Kidney (tissue), 22 donors: ENCODE measurements at places on chromosomes 1 and 21.

DNA sequence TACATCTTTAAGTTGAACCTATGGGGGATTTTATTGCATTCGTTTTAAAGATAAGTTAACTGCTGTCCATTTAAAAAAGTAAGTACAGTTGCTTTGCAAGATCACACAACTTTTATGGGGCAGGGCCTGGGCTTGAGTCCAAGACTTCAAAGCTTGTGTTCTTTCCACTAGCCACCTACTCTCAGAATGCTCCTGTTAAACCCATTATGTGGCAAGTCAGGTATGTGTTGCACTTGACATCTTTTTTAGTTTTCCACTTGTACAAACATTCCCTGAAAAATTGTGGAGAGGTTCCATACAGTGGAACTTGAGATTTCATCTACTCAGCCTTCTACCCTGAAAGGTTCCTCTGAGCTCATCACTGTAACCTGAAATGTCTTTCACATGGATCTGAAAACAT, 235.5 kb upstream of the SGIP1 start:
- no peak for DNase-seq

DNA sequence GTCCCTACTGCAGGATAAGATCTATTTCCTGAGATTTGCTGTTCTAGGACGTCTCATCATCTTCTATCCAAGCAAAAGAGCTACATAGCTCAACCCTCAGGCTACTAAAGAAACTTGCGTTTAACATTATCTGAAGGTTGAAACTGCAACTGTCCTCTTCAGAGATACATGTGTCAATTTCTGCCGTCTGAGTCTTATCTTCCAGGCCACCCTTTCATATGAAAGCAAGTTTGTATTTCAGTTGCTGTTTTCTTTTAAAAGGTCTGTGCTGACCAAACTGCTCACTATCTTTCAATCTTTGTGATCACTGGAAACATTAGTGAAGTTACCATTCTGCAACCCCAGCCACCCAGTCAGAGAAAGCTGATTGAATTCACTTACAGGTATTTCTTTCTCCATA, 108.6 kb upstream of the RAB3GAP2 start:
- DNase-seq, result no peak

DNA sequence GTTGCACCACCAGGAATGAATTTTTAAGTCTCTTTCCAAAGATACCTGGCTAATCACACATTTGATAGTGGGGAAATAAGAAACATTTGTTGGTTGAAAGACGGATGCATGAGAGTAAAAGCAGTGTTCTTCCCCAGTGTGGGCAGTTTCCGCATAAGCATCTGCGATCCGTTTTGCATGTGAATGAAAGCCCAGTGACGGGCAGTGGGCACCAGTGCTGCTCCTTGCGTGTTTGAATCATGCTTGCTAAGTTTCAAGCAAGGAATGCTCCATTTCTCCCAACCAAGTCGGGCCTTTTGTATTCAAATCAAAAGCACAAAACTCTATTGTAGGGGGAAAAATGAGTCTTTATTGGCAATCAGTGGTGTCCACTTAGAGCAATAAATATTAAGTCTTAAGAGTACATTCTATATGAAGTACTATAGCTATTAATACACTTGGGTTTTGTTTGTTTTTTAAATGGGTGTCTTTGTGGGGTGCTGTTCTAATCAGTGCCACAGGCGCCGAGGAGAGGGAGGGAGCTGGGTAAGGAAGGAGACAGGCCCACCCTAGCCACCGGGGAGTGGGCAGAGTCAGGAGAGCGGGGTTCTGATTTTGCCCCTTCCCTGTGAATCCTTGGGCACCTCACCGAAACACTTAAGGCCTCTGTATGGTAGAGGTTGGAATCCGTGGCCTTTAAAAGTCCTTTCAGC, 750 bp upstream of the PTGFRN start:
- no peak for DNase-seq

GRCh38 chr1:160046494-160047110, 14.8 kb upstream of the PIGM start:
- DNase-seq, result no peak

- DNase-seq, result no peak
Observed at GRCh38 chr1:92992054-92992453, 30.8 kb upstream of the DIPK1A start.

DNA sequence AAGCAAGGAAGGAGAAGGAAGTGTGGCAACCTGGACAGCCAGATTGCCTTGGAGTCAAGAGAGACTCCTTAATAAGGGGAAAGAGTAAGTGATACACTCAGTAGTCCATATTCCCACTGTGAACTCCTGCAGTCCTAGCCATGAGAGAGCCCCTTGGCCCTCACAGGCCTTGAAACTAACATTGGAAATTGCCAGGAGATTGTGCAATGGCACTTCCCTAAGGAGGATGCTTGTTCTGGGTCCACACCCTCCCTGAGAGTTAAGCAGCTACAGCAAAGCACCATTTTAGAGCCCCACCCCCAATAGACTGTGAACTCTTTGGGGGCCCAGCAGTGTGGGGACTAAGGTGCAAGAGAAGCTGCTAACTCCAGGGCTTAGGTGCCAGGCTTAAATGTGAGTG, 367.7 kb upstream of the CAMK1G start:
- DNase-seq, result no peak

- peak; percentile 94 for DNase-seq
Observed at GRCh38 chr1:182614796-182615454, 10.7 kb upstream of the RGS16 start.

GRCh38 chr1:10615932-10616671, 141.4 kb downstream of the PEX14 start:
- no peak for DNase-seq

GRCh38 chr1:173925306-173926242, 8.4 kb upstream of the SERPINC1 start:
- no peak for DNase-seq

DNA sequence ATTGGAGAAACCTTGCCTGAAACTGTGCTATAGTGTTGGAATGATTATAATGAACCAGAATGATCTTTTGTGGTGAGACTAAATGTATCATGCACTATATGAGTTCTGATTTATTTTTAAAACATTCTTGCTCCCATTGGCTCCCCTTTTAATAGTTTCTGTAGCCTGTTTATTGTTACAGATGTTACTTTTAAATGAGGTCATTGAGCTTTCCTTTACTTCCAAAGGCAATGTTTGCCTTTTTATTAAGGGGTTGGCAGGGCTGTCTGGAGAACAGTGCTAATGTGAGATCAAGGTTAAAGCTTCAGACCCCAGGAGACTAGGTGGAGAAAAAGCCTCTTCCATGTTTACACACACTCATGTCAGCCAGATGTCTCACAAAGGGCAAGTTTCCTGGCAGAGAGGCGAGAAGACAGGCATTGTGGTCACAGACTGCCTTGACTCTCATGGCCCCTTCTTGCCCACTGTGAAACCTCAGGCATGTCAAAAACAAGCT, 120.6 kb upstream of the RAVER2 start:
- DNase-seq, result no peak

DNA sequence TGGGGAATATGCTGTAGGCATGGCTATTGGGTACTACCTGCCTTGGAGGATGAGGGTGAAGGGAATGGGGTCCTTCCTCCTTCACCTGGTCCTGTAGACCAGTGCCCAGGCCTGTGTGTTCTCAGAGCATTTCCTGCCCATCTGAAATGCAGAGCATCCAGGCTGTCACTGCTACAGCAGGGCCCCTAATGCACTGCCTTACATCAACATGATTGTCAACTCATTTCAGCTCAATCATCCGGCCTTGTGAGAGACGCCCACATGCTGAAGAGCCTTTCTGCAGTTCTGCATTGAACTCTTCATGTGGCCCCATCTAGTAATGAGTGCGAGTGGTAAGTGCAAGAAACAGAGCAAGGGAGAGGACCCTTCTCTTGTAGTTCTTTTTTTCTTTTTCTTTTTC, 39.8 kb upstream of the SRP9 start:
- DNase-seq, result no peak

- no peak for DNase-seq
Observed at GRCh38 chr1:188371295-188371806, 1542.6 kb downstream of the PLA2G4A start.

GRCh38 chr1:75310067-75310466, 175.9 kb downstream of the LHX8 start:
- DNase-seq, result no peak

DNA sequence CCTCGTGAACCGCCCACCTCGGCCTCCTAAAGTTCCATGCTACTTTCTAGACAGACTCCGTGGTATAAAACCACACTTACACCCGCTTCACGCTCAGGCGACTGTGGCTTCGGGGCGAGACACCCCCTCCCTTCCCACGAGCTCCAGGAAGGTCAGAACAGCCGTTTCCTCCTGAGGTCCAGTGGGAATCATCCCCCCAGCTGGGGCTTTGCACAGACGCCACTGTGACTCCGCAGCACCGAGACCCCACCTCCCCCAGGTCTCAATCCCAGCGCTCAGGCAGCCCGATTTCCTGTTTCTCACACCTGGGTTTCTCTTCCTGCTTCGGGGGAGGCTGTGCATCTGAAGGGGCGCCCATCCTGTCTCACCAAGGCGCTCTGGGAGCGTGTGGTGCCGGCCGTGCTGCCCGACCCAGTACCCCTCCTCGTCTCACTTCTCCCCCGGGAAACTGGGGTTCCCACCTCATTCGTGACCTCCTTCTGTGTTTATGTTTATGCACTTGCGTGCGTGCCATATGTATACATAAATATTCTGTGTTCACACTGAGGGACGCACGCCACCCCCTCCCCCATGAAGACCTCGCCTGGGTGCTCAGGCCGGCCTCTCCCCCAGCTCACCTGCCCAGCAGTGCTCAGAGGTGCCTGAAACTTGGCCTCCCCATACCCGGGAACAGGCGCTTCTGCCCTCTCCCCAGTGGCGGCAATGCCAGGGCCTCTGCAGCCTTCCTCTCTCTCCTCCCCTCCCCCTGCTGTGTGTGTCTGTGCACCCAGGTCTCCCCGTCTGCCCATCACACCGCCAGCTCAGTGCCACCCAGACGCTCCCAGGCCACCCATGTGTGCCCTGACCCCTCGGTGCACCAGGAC, 14.6 kb downstream of the SLC35E2B start:
- peak; percentile 4 for DNase-seq
